ENCODE measurements at places on chromosomes 11 and 22. TPM values are rescaled to one million over a fixed set of nuclear protein-coding genes. Genes with fewer than 3 reads are reported as not detected.

DNA sequence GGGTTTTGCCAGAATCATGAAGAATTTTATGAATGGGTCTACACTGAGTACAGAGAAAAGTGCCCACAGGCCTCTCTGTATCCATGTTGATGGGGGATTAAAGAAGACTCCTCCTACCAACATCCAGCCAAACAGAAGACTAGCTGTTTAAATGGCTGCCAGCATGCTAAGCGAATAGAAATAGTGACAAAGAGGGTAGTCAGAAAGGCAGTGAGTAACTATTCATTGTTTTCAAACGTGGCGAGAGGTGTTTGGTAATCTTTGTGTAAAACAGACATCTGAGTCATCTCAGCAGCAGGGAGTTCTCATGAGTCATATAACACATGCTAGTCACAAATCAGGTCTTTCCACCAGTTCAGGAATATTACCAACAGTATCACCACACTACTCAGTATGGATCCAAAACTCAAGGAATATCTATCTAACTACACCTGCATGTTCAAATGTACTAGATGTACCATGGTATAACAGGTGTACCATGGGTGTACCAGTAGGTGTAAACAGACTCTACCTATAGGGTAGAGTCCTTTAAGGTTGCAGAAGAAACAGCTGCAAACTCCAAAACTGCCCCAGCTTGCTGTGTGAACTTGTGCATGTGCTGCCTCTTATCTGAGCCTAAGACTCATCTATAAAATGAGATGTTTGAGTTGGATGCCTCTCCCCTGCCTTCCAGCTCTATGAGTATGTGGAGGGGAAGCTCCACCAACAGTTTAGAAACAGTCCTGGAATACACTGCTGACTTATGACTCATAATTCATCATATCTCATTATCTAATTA is 82.0 kb downstream of the SLC1A2 start:
- DNase-seq: no peak

- DNase-seq: peak; percentile 69
Observed at GRCh38 chr11:66006891-66007176, 4.5 kb downstream of the BANF1 start.

DNA sequence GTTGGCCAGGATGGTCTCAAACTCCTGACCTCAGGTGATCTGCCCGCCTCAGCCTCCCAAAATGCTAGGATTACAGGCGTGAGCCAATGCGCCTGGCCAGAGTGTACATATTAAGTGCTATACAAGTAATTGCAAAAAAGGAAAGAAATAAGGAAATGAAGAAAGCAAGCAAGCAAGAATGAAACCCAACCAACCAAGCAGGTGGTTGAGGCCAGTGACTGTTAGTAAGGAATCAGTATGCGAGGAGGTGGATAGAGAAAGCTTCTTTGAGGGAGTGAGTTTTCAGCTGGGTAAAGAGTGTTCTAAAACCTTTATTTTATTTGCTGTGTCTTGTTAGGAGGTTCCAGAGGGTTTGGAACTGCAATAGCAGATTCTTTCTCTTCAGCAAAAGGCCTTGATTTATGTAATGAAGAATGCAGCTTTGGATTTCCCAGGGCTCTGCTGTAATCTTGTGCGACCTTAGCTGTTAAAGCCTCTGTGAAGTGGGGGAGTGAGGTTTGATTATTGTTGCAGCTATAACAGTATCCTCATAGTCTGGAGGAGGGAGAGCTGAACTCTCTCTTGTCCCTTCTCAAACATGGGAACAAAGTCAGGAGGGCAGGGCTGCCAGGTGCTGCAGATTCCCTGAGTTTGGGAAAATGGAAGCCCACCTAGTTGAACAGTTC is 5.7 kb downstream of the AMPD3 start:
- DNase-seq: no peak

DNA sequence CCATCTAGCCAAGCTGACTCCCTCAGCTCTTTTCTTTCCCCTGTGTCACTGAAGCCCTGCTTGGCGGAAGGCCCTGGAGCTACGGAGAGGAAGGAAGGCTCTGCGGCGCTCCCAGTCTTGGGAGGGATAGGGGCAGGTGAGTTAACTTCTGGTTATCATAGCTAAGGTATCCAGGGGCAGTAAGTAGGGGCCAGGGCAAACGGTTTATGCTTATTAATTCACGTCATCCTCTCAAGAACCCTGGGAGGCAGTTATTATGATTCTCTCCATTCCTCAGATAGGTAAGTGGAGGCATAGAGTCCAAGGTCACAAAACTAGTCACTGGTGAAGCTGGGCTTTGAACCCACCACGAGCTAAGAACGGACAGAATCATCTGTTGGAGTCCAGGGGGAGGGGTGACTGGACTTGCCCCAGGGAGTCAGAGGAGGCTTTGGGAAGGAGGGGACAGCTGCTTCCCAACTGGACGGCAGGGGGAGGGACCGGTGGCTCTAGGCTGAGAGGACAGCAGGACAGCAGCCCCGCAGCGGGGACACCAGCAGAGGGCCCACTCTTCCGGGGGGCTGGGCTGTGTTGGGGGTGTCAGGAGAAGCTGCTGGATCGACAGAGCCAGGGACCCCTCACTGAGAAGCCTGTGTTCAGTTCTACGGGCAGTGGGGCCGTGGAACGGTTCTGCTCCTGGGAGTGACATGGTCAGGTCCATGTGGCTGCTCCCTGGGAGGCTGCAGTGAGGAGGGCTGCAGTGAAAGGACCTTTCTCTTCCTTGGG is 3.5 kb downstream of the BAIAP2L2 start:
- no peak for DNase-seq

GRCh38 chr11:18329196-18329870 is 7.0 kb downstream of the GTF2H1 start:
- DNase-seq: no peak

DNA sequence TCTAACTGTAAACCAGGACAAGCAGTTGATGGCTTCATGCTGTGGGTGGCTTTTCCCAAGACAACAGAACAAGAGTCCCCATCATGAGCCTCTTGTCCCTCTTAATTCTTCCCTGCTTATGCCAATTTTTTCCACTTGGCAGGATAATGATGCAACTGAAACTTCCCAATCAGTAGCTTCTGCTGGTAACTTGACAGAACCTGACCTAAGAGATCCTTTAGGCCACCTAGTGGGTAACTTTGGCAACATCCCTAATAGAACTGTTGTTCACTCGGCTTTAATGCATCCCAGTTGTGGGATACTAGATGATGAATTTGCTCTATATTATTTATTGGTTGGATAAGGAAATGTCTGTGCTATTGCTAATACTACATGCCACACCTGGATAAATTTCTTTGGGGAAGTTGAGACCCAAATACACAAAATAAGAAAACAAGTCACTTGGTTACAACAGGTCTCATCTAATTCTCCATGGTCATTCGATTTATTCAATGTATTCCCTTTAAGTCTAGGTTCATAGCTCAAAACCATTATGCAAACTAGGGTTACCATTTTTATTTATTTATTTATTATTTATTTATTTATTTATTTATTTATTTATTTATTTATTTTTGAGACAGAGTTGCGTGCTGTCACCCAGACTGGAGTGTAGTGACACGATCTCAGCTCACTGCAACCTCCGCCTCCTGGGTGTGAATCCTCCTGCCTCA is 41.4 kb upstream of the NFAM1 start:
- peak; percentile 44 for DNase-seq

The SOX6 gene
- 9.0 TPM for total RNA-seq

The HRAS gene
- 42.1 TPM for total RNA-seq

DNA sequence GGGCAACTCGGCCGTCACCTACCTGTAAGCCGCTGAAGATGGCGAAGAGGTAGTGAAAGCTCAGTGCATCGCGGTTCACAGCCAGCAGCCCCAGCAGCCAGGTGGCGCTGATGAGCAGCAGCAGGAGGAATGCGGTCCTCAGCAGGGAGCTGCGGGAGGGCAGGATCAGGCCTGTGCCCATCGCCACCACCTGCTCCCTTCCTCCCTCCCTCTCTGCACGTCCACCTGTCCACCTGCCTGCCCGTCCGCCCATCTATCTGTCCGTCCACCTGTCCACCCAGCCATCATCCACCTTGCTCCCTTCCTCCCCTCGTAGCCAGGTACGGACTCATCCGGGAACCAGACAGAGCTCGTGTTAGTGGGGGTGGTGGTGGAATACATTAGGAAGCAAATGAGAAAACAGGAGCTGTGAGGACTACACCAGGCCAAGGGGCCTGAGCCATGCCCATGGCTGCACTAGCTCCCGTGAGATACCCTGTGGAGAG is 32.2 kb downstream of the TRMU start:
- peak; percentile 74 for DNase-seq

GRCh38 chr11:34680918-34681586 is 60.2 kb downstream of the EHF start:
- no peak for DNase-seq

DNA sequence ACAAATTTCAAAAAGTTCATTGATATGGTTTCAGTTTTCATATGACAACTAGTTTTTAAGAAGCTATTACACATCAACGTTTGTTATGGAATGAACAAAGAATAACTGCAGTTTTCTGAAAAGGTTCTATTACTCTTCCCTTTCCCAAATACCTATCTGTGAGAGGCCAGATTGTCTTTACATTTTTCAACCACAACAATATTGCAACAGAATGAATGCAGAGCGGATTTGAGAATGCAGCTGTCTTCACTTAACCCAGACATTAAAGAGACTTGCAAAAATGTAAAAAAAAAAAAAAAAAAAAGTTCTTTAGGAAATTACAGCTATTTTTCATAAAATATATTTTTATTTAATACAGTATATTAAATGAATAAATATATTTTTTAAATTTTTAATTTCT is 250.8 kb downstream of the DDX10 start:
- no peak for DNase-seq
